ENCODE measurements at places on chromosomes 7 and 10.

DNA sequence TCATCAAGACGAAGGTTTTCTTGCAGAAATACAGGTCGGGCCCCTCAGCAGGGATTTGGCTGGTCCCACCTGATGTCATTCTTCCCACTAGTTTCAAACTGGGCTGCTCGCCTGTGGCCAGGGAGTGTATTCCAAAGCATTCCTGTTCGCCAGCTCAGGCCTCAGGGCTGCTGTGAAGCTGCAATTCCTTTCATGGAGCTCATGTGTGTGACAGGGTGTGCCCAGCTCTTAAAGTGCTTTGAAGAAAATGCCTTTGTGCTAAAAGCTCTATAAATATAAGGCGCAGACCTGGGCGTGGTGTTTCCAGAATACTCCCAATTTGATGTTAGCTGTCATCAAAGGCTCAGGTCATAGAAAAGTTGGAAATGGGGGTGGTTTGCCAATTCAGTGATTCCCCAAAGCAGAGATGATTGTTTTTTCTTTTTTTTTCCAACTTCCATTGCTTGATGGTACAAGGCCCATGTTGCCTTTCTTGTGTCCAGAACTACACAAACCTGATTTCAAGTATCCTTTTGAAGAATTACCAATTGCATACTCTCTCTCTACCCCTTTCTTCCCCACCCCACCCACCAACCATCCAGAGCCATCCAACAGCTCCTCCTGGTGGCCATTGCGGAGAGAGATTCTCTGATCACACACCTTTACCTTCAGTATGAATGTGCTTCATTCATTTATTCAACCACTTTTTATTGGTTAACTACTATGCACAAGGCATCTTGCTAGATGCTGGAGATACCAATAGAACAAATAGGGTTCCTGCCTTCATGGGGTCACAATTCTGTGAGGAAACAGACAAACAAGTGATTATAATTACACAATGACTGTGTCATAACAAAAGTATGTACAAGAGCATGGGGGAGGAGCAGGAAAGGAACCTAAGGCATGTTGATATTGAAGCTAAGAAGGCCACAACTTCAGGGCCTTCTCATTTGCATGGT is 297.3 kb upstream of the LYZL1 start:
- no peak for DNase-seq

DNA sequence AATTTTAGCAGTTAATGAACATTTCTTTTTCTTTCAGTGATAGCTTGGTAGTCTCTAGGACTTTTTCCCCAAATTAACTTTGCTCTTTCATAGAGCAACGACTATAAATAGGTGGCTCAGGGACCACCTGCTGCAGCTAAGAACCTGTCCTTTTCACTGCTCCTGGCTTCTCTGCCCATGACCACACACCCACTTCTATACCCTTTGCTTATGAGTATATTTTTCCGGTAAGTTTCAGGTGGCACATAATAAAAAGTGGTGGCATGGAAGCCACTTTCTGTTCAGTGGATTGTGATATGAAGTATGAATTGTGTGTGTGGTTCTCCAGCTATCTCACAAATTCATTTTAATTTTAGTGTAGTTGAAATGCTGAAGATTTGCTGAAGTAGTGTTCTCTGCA is 1.2 kb downstream of the ING3 start:
- DNase-seq: no peak

DNA sequence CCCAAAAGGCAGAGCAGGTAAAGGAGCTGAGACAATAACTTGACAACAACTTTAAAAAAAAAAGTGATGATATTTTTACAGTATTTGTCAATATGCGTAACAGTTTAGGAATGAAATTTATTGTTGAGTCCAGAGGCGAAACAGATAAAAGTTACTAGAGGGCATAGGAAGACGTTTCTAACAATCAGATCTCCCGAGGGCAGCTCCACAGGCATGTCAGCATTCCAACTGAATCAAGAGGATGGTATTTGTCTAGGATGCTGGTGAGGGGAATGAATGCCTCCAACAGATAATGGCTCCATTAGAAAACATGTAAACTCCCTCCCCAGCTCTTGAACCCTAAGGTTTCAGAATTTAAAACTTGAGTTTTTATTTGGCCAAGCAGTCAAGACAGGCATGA is 733.9 kb upstream of the SORCS1 start:
- no peak for DNase-seq

GRCh38 chr10:127832501-127832900 is 60.2 kb downstream of the CLRN3 start:
- DNase-seq: no peak

GRCh38 chr7:26477381-26477990 is 185.8 kb downstream of the SNX10 start:
- DNase-seq: no peak

- DNase-seq: no peak
Observed at GRCh38 chr10:102652170-102652916, 8.1 kb downstream of the TRIM8 start.

GRCh38 chr7:86094166-86094669 is 549.5 kb upstream of the GRM3 start:
- no peak for DNase-seq

GRCh38 chr10:131860311-131860710 is 40.5 kb upstream of the PPP2R2D start:
- no peak for DNase-seq

DNA sequence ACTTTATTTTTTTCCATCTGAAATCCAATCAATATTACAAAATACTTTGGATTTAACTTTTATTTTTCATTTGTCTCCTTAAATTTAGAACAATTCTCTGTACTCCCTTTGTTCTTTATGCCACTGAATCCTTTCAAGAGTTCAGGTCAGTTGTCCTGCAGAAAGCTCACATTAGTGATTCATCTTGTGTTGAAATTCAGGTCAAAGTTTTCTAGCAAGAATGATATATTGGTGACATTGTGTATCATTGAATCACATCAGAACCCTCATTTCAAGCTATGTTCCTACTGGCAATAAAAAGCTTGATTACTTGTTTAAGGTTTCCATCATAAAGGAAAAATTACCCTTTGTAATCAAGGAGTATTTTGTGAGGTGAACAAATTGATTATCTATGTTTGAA is 378.8 kb upstream of the STEAP1 start:
- peak; percentile 25 for DNase-seq

- peak; percentile 78 for DNase-seq
Observed at GRCh38 chr10:86798611-86799010, 42.2 kb downstream of the BMPR1A start.

DNA sequence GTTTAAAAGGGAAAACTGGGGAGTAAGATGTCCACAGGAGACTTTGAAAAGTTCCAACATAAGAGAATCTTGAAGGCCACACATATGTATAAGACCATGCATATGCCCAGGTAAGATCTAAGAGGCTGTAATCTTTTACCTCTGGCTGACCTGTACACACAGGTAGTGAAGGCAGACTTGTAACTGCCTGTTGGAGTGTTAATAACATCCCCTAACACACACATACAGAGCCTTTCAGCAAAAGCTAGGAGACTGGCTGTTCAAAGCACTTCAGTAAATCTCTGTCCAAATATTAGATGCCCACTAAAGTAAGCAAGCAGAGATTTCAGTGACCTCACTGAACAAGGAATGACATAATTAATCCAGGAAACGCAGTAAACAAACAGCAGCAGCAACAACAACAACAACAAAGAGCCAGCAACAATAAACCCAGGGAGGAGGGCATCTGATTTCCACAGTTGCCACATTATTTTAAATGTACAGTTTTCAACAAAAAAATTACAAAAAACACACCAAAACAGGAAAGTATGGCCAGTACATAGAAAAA is 15.0 kb downstream of the CYP51A1 start:
- DNase-seq: no peak

GRCh38 chr7:130961128-130961601 is 227.2 kb upstream of the KLF14 start:
- DNase-seq: no peak

- DNase-seq: no peak
Observed at GRCh38 chr10:59945590-59945989, 39.2 kb upstream of the CCDC6 start.

DNA sequence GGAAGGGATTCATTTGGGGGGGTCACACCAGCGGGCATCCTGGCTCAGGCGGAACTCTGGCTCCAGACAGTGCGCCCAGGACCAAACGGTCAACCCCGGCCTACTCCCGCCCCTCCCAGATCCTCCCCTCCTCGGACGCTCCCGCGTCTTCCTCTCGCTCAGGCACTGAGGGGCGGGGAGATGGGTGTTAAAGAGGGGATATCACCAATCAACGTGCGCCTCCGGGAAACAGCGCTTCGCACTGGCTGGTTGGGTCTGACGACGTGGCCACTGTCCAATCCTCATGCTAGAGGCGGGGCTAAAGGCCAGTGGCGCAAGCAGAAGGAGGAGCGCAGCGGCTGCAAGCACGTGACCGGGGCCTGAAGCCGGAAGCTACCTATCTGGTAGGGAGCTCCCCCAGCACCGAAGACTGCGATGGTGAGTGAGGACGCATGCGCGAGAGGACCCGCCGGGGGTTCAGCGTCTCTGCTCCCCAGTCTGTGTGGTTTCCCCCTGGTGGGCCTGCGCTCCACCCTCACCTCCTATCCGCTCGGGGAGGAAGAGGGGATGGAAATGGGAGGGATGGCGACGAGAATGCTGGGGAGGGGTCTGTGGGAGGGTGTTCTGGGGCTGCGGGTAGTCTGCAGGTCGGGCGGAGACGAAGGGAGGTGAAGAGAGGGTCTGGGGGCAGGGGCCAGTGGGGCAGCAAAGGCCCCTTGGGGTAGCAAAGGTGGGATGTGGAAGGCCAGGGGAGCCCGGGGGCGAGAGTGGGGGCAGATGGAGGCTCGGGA is at the start of gene LAMTOR4:
TSS of gene LAMTOR4 (plus strand) at position 360 of the 770 bp plus-strand sequence. CDS start at position 415, 55 bp downstream.
- DNase-seq: peak; percentile 99

DNA sequence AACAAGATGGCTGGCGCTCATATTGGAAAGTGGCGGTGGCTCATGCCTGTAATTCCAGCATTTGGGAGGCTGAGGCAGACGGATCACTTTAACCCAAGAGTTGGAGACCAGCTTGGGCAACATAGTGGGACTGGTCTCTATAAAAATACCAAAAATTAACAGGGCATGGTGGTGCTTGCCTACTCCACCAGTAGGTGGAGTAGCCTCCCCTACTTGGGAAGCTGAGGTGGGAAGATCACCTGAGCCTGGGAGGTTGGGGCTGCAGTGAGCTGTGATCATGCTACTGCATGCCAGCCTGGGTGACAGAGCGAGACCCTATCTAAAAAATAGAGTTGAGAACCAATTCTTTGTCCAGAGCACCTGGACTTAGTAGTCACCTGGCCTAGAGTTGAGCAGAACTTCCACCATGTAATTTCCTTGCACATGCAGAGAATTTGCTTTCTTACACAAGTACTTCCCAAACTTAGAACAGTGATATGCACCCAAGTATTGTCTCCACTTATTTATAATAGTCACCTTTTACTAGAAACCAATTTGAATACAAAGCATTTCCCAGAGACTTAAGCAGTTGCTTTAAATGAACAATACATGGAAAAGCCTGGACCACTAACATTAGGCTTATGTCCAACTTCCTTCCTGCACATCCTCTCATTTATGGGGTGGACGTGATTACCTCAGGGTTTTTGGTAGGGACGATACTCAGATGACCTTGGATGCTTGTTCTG is 15.9 kb downstream of the LAMB4 start:
- peak; percentile 40 for DNase-seq

DNA sequence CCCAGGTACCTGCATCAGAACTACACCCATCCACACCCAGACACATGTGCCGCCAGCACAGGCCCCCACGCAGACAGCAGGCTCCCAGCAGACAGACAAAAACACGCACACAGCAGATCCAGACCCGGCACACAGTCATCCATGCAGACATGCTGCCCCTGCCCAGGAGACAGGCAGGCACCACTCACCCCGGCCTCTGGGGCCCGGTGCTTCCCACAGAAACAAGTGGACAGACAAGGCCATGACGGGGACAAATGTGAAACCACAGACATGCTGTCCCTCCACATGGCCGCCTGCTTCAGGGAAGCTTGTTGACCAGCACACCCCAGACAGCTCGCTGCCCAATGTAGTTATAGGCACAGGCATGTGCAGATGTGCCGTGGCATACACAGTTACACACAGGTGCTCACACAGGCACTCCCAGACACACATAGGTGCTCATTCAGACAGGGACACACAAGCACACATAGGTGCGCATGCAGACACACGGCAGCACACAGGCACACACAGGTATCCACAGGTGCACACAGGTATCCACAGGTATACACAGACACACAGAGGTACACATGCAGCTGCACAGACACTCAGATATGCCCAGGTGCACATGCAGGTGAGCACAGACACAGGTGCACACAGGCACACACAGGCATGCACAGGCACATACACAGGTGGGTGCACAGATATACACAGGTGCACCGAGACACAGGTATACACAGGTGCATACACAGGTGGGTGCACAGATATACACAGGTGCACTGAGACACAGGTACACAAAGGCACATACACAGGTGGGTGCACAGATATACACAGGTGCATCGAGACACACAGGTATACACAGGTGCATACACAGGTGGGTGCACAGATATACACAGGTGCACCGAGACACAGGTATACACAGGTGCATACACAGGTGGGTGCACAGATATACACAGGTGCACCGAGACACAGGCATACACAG is 10.5 kb upstream of the SCART1 start:
- DNase-seq: no peak

GRCh38 chr7:94286111-94286510 is 108.6 kb upstream of the COL1A2 start:
- no peak for DNase-seq

GRCh38 chr7:85972504-85973141 is 671.1 kb upstream of the GRM3 start:
- no peak for DNase-seq

GRCh38 chr10:76230921-76231285 is 799.5 kb downstream of the LRMDA start:
- no peak for DNase-seq

DNA sequence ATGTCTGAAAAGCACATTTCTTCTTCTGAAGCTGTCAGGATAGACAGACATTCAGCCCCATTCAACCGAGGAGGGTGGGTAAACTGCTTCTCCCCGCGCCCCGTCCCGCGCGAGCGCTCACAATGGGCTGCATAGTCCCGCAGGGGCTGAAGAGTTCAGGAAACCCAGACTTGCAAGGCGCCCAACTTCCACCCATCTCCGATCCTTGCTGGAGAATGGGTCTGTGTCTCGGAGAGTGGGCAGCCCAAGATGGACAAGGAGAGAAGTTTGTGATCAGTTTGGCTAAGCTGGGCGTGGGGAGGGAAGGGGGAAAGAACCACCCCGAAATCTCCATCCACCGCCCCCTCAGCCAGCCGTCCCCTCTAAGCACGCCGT is 686 bp downstream of the AASS start:
- peak; percentile 52 for DNase-seq

DNA sequence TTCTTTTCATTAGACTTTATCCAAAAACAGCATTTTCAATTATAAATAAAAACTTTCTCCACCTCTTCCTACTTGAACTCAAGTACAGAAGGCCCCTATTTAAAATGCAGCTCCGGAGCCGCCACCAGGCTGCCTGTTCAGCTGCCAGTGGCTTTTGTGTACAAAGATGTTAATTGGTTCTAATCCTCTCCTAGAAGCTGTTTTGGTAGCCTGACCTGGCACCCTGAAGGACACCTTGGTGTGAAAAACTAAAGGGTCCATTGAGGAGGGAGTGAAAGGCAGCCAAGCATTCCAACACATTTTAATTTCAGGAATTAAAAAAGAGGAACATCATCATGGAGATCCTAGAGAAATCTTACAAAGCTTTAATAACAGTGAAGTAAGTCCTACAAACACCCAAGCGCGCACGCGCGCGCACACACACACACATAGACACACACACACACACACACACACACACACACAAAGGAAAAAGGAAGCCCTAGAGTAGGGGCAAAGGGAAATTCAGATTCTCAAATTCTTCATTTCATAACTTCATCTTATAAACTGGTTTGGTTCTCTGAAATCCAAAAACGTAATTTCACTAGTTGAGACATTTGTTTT is 41.4 kb downstream of the VAX1 start:
- no peak for DNase-seq
